Mucosa of gallbladder (tissue), 1 donor: ENCODE measurements at places on chromosomes 2 and 18. TPM values are rescaled to one million over a fixed set of nuclear protein-coding genes. Genes with fewer than 3 reads are reported as not detected.

Gene TTLL4
- 33.7 TPM for total RNA-seq

GRCh38 chr2:239106314-239106908 is 258.5 kb downstream of the TWIST2 start:
- DNase-seq: no peak

DNA sequence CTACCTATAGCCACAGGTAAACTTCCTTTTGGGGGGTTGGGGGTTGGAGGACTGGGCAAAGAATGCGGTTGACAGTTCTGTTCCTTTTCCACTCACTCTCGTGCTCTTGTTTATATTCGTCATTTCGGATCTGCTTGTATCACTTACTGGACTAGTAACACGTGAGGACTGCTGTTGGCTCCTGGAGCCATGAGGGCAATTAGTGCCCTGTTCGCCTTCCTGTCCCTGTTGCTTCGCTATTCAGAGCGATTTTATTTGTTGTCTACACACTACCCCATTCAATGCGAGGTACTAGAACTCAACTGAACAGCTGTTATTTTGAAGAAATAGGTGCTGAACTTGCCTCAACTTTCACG is 1.1 kb downstream of the KCNJ3 start:
- DNase-seq: no peak

DNA sequence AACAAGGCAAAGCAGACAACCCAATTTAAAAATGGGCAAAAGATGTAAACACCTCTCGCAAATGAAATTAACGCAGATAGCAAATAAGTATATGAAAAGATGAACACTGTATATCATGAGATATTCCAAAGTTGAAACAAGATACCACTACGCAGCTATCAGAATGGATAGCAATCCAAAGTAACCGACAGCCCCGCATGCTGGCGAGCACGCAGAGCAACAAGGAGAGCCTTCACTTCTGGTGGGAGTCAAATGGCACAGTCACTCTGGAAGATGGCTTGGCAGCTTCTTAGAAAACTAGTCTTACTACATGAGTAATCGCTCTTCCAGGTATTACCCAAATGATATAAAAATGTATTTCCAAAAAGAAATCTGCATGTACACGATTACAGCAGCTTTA is 1.4 kb downstream of the NDUFA10 start:
- DNase-seq: no peak
